ENCODE measurements at places on chromosomes 11 and 22.

DNA sequence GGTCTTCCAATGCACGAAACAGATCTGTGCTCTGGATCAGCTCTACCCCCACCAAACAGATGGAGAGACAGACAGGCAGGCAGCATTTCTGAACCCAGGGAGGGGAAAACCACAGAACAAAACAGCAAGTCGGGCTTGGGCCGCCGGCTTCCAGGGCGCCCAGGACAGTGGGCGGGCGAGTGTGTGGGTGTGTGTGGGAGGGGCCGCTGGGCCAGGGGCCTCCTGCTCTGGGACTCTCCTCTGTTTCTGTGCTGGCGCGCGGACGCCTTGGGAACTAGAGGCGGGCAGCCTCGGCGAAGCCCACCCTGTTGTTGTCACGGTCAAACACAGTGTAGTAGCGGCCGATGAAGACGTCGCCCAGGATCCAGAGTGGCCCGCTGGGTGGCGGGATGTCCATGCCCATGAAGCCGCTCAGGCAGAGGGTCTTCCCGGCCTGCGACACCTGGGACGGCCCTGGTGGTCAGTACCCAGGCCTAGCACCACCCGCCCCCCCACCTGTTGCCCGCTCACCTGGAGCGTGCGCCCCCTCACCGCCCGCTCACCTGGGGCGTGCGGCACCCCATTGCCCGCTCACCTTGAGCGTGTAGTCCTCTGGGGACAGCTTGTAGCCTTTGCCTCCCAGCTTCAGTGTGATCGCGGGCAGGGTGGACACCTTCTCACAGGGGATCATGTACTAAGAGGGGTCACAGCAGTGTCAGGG is 3.0 kb upstream of the IFITM10 start:
- no peak for DNase-seq

- peak; percentile 83 for DNase-seq
Measured at GRCh38 chr11:99505316-99505715, 484.6 kb downstream of the CNTN5 start.

- peak; percentile 53 for DNase-seq
Measured at GRCh38 chr11:75524665-75525432, 892 bp downstream of the GDPD5 start.

DNA sequence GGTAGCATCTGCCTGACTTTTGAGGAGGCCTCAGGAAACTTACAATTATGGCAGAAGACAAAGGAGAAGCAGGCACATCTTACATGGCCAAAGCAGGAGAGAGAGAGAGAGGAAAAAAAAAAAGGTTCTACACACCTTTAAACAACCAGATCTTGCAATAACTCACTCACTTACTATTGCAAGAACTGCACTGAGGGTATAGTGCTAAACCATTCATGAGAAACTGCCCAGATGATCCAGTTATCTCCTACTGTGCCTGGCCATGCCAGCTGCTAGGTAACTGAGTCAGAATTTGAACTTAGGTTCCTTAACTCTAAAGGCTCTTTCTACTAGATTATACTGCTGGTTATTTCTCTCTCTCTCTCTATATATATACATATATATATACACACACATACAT is 7.3 kb downstream of the HORMAD2 start:
- no peak for DNase-seq

- no peak for DNase-seq
Measured at GRCh38 chr22:31097941-31098631, 9.3 kb downstream of the SELENOM start.

GRCh38 chr22:27253108-27253902 is 548.3 kb downstream of the MN1 start:
- no peak for DNase-seq

GRCh38 chr11:46676436-46677158 is 23.8 kb downstream of the ARHGAP1 start:
- DNase-seq, result no peak

DNA sequence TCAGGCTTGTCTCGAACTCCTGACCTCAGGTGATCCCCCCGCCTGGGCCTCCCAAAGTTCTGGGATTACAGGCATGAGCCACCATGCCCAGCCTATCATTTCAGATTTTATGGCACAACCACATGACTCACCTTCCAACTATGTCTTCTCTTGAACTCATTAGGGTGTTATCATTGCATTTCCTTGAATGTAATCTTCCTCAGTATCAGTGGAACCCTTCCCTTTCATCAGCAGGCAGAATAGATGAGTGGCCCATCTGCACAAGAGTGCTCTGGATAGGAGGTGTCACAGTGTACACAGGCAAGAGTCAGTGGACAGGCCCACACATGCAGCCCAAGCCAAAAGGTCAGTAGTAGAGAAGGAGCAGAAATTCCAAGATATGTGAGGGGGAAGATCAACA is 29.1 kb upstream of the AQP11 start:
- DNase-seq, result peak; percentile 58

DNA sequence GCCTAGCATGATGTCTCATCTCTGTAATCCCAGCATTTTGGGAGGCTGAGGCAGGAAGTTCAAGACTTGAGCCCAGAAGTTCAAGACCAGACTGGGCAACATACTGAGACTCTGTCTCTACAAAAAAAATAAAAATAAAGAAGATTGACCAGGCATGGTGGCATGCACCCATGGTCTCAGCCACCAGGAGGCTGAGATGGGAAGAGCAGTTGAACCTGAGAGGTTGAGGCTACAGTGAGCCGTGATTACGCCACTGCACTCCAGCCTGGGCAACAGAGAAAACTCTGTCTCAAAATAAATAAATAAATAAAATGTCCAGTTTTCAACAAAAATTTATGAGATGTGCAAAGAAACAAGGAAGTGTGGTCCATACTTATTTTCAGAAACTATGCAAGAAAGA is 28.3 kb downstream of the EFCAB6 start:
- DNase-seq, result no peak

DNA sequence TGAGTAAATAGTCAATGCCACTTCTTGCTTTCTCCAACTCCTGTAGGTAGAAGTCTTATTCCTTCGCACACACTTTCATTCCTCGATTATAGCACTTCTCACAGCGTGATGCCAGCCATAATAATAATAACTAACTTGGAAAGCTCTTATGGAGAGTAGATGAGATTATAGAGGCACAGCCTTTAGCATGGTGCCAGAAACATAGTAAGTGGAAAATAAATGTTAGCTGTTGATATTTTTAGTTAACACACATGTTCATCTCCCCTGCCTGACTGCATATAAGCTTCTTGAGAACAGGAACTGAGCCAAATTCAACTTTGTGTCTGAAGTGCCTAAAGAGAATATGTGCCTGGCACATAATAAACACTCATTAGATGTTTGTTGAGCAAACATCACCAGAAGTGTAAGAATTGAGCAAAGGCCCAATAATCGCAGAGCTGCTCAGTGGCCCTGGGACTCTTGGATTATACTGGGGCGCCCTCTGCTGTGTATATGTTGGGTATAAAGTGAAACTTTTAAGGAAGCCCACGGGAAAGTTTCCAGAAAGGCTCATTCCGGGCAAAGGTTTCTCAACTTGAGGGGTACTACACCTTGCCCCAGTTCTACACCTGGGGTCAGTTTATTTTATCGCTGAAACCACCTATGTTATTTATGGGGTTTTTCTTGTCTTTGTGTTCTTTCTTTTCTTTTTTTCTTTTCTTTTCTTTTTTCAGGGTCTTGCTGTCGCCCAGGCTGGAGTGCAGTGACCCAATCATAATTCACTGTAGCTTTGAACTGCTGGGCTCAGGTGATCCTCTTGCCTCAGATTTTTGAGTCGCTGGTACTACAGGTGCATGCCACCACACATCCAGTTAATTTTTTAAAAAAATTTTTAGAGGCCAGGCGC is 22.3 kb downstream of the SLN start:
- peak; percentile 68 for DNase-seq

GRCh38 chr11:69351460-69351859 is 57.5 kb downstream of the MYEOV start:
- DNase-seq, result peak; percentile 93

GRCh38 chr22:29023172-29023796 is 38.3 kb downstream of the C22orf31 start:
- no peak for DNase-seq

DNA sequence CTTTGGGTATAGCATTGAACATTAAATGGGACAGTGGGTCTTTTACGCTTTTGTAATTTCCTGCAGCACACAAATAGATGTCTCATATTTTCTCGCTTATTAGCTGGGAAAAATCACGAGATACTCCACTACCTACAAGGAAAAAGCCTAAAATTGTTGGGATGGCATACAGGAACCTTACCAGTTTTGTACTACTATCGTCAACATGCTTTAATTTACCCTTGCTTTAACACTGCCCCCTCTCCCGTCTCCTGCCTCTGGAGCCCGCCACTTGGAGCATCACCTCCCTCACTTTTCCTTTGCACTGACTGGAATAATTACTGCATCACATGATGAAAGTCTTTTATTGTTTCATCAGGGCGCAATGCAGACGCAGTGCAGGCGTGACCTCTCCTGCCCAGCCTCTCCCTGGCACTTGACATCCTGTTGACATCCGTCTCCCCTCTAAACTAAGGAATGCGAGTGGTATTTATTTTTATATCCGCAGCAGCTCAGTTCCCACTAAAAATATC is 1.0 kb upstream of the FNBP4 start:
- DNase-seq, result peak; percentile 86

- DNase-seq, result no peak
Measured at GRCh38 chr11:27095059-27095458, 54.4 kb downstream of the BBOX1 start.

GRCh38 chr11:70080763-70081162 is 2.6 kb downstream of the ANO1 start:
- no peak for DNase-seq

DNA sequence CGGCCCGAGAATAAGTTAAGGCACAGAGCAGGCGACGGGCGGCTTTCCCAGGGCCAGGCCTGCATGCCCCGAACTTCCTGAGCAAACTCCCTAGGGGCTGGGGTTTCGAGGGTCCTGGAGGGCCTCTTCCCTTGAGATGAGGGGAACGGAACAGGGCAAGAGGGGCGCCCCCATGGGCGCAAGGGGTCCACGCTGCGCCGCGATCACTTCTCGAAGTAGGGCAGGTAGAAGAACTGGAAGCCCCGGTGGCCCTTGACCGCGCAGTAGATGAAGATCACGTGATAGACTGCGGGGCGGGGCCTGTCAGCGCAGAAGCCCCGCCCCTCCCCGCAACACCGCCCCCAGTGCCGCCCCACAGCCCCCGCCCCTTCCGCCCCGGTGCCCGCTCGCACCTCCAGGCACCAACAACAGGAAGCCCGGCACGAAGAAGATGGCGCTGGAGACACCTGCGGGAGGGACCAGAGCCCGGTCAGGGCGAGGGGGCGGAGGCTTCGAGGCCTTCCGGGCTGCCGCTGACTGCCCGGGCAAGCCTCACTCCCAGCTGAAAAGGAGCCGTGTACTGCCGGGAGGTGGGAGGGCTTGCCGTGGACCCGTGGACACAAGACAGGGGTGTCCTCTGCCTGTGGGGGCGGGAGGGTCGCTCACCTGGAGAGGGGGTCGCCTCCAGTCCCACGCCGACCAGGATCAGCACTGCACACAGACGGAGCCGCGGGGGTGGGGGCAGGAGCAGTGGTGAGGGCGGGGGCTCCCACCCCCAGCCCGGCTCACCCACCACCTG is 4.5 kb downstream of the TMEM134 start:
- peak; percentile 72 for DNase-seq

DNA sequence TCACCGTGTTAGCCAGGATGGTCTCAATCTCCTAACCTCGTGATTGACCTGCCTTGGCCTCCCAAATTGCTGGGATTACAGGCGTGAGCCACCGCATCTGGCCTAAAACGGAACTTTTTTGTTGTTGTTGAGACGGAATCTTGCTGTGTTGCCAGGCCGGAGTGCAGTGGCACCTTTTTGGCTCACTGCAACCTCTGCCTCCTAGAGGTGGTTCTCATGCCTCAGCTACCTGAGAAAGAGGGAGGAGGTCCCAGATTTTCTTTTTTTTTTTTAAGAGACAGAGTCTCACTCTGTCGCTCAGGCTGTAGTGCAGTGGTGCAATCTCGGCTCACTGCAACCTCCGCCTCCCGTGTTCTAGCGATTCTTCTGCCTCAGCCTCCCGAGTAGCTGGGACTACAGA is 7.9 kb upstream of the MCHR1 start:
- DNase-seq, result no peak

DNA sequence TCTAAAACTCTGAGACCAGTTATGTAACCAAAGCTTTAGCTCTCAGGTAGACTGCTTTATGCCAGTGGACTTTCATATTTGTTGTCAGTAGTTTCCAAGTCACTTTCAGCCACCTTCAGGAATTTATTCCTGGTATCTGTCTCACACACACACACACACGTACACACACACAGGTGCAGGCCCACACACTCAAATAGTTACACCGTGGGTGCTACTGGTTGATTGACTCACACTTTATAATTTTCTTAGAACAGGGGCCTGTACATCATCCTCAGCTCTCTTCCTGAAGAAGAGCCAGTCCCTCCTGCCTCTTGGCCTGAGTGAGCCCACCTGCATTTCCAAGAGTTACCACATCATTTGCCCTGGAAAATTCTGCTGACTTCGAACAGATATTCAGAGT is 555.2 kb downstream of the SOX6 start:
- DNase-seq, result no peak

DNA sequence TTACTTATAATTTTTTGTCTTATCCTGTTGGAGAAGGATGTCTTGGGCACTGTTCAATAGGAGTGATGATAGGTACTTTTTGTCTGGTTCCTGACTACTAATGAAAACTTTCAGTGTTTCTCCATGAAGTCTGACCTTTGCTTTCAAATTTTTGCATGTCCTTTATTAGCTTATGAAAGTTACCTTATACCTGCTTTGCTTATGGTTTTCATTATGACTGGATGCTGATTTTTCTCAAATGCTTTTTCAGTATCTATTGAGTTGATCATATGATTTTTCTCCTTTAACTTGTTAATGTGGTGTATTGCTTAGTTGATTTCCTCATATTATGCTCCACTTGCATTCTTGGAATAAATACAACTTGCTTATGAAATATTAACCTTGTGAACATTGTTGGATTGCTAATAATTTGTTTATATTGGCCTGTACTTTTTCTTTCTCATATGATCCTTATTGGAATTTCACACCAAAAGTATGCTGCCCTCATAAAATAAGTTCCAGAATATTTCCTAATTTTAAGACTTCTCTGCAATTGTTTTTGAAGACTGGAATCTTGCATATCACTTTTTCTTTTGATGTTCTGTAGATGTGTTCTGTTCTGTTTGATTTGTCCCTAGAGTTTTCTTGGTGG is 85.0 kb upstream of the SC5D start:
- DNase-seq, result no peak

- no peak for DNase-seq
Measured at GRCh38 chr11:79809487-79809886, 368.7 kb upstream of the TENM4 start.

DNA sequence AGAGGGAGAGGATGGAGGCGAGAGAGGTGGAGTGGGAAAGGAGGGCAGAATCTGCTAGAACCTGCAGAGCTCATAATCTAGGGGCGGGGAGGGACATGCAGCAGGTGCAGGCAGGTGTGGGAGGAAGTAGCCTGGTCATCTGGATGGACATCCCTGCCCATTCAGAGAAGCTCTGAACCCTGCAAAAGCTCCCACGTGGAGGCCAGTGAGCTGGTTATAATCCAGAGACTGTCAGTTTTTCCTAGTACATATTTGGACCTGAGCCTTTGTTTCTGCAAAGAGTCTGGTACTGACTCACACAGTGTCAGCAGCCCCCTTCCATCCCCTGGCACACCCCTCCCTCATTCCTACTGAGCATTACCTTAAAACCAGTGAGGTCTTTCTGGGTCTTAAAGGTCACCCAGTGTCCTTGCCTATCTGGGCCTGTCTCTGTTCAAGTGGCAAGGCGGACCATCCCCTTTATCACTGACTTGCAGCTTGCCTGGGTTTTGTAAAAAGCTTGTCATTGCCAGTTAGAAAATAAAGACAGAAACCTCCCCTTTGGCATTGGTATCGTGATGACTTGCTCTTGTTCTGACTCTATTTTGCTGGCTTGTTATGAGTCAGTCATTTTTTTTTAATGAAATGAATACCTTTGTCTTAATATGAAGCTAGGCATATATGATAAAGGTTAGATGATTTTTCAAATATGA is 26.1 kb downstream of the PTPRJ start:
- DNase-seq, result peak; percentile 65

Data from fibroblast of skin of back (primary cell).